ENCODE measurements at places on chromosomes 1 and 21.
A peak's percentile ranks its signal among the peaks of the same experiment; 100 is the strongest.

GRCh38 chr21:15445327-15445726, 284.5 kb upstream of the USP25 start:
- DNase-seq, result no peak

GRCh38 chr1:25647863-25648262, 31.3 kb downstream of the MAN1C1 start:
- DNase-seq, result no peak

DNA sequence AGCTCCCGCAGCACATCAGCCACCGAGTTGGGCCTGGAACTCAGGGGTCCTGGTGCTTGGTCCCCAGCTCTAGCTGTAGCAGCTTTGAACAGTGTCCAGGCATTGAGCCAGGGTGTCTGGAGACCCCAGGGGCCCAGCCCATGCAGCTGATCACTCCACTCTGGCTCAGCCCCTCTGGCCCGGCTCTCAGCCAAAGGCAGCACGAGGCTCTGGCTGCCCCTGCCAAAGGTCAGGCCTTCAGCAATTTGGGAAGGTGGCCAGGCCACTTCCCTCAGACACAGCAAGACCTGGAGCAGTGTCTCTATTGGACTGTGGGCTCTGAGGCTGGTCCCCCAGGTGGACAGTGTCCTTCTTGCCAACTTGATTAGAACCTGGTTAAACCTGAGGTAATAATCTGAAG, 34.4 kb upstream of the RNF19B start:
- DNase-seq, result no peak

- no peak for DNase-seq
Observed at GRCh38 chr1:98336472-98337083, 324.9 kb upstream of the SNX7 start.

DNA sequence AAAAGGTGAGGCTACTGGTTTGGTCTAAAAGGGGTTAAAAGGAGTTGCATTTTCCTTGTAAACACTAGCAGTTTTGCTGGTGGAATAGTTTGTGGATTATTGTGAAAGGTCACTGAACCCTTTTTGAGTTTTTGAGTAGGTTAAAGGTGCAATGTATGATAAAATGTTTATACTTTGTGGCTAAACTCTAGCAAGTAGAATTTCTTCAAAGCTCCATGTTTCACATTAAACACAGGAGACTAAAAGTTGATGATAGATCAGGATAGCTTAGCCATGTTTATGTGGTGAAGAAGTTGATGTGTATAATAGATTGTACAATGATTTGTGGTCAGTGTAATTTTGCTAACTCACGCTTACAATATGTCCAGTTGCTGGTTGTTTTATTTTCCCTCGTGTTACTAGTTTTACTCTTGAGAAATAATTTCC, 13.1 kb downstream of the ZNF326 start:
- DNase-seq, result peak; percentile 13

DNA sequence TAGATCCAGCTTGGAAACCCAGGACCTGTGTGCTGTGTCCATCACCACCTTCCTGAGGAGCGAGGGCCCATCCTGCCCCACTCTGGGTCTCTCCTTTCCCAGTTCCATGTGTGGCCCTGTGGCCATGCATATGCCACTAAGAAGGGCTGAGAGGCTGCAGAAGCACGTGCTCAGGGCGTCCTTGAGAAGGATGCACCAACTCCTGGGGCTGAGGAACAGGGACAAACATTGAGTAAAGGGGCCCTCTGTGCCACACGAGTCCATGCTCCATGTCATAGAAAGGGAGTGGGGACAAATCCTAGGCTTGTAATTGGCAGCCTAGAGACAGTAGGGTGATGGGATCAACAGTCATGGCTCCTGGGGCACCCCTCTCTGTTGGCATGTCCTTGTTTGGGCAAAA, 8.4 kb downstream of the ETV3L start:
- no peak for DNase-seq

- no peak for DNase-seq
Observed at GRCh38 chr1:115312742-115313141, 25.3 kb downstream of the NGF start.

DNA sequence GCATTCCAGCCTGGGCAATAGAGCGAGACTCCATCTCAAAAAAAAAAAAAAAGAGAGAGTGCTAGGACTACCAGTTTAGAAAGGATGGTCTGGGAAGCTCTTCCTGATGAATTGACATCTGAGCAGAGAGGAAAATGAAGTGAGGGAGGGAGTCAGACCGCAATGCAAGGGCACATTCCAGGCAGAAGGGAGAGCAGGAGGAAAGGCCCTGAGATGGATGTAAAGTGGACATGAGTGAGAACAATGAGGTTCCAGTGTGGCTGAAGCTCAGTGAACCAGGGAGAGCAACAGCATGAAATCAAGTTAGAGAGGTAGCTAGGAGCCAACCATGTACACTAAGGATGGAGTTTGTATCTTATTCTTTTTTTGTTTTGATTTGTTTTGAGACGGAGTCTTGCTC, 55.9 kb upstream of the SPOCD1 start:
- DNase-seq, result no peak

GRCh38 chr1:23618586-23619083, 59.3 kb upstream of the ID3 start:
- DNase-seq, result no peak

DNA sequence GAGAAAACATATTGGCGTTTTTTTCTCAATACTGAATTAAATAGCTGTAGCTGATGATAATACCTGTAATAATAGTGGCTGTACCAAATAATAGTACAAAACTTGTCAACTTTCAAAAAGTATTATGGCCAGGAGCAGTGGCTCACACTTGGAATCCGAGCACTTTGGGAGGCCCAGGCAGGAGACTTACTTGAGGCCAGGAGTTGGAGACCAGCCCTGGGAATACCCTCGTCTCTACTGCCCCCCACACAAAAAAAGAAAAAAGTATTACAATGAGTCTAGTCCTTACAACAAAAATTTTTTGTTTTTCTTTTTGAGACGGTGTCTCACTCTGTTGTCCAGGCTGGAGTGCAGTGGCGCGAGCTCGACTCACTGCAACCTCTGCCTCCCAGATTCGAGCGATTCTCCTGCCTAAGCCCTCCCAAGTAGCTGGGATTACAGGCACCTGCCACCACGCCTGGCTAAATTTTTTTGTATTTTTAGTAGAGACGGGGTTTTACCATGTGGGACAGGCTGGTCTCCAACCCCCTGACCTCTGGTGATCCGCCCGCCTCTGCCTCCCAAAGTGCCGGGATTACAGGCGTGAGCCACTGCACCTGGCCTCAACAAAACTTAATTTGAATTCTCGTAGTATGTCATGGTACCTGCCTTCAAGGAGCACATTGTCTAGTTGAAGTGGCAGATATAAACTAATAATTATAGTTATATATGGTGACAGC, 1.4 kb downstream of the RBBP4 start:
- no peak for DNase-seq

GRCh38 chr1:227756172-227756959, 21.1 kb downstream of the SNAP47 start:
- no peak for DNase-seq

DNA sequence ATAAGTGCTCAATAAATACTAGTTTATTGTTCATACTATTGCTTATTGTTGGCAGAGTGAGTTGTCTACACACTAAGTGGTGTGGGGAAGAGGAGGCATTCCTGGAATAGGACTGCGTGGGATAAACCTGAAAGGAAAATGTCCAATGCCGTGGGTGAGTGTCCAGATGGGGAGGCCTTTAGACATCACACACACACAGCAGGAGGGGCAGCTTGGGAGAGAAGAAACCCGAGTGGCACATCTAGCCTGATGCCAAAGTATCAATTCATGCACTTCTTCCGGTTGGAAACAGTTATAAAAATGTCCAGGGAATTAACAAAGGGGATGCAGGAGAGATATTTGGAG, 27.3 kb downstream of the CCN1 start:
- no peak for DNase-seq

- peak; percentile 55 for DNase-seq
Observed at GRCh38 chr1:24966724-24967346, 36.8 kb upstream of the RUNX3 start.

GRCh38 chr1:61435226-61435625, 289.7 kb downstream of the TM2D1 start:
- no peak for DNase-seq

- DNase-seq, result no peak
Observed at GRCh38 chr1:43414634-43415223, 25.0 kb downstream of the SZT2 start.

DNA sequence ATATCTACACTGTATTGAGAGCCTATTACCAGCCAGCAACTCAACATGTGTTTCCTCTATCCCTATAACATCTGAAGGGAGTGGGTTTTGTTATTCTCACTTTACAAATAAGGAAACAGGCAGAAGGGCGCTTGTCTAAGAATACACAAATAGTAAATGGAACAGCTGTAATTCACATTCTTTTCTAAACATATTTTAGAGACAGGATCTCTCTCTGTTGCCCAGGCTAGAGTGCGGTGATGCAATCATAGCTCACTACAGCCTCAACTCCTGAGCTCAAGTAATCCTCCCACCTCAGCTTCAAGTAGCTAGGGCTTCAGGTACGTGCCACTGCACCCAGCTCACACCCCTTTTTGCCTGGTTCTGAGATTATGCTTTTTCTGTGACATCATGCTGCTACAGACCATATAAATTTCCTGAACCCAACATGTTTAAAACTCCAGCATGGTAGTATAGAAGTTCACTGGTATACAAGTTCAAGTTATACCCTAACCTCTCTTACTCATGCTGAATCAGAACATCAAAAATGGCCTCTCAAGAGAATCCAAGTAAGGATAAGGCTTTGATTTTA, 8.6 kb upstream of the TACSTD2 start:
- no peak for DNase-seq

- DNase-seq, result no peak
Observed at GRCh38 chr1:109531826-109532364, 7.8 kb upstream of the GPR61 start.

DNA sequence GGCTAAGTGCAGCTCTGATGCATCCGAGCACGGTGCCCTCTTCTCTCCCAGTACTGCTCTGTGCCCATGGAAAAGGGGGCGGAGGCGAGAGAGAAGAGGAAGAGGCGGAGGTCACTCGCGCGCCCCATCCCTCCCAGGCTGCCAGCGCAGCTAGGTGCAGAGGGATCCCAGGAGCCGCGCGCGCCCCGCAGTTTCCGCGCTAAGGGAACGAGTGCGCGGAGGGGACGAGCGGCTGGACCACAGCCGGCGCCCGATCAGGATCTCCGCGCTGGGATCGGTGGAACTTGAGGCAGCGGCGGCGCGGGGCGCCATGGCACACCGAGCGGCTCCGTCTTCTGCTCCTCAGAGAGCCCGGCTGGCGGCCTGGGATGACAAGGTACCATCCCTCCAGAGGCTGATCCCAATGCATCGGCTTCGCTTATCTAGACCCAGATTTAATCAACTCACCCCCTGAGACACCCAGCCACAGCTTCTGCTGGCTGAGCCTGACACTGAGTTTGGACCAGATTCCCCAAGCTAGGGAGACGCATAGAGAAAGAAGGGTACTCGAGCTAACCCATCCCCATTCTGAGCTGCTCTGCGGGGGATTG, at the start of gene PTGFR:
PTGFR (plus strand) TSS at position 114 of the 590 bp plus-strand sequence. CDS start 1,770 bp downstream, outside the sequence.
- no peak for DNase-seq

All from AG04450 (cell line).